ENCODE measurements at places on chromosomes 13 and 19. TPM values are rescaled to one million over a fixed set of nuclear protein-coding genes. Genes with fewer than 3 reads are reported as not detected.
A peak's percentile ranks its signal among the peaks of the same experiment; 100 is the strongest.

EXOC3L2 gene
- total RNA-seq: not detected

DNA sequence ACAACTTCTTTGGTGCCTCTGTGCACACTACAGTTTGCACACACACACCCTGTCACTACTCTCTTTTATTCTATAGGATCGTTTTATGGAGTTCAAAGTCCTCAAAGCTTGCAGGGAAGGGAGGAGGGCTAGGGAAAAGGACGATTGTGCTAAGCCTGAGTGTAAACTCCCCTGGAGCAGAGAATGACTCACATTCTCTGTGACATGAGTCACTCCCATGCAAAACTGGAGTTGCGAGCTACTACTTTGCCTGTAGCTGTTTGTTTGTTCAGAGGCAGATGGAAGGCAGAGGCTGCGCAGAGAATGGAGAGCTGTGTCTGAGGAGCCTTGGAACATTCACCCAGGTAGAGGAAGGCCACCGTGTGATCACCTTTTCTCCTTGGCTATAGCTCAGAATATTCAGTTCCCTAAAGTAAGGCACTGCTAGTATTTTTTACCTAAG lies 80.5 kb upstream of the MBNL2 start:
- H3K27me3 ChIP-seq: peaks cover 9% of the 10 kb centered on the region
- H3K4me3 ChIP-seq: no peak overlapping the region
- H3K27ac ChIP-seq: no peak overlapping the region
- no peaks in the 10 kb centered on the region for H3K36me3 ChIP-seq

- DNase-seq: no peak
- no peaks in the 10 kb centered on the region for H3K27me3 ChIP-seq
- no peaks in the 10 kb centered on the region for H3K36me3 ChIP-seq
- H3K4me3 ChIP-seq: no peak overlapping the region
- no peak overlapping the region for H3K27ac ChIP-seq
Observed at GRCh38 chr19:46720503-46721239, 3.8 kb upstream of the PRKD2 start.

ZNF99 gene
- not detected for total RNA-seq

GRCh38 chr19:51387924-51388389 lies at the start of gene LIM2:
Gene LIM2, minus strand, starts transcription at chr19:51387974. Its CDS starts 531 bp downstream, at chr19:51387443.
- H3K4me3 ChIP-seq: no peak within 1 kb of the TSS
- H3K4me1 ChIP-seq: peaks cover 26% of the 10 kb centered on the region
- peak within 1 kb of the TSS; percentile 53 for H3K27ac ChIP-seq

GRCh38 chr13:43368003-43368402 lies 344.6 kb downstream of the DNAJC15 start:
- peaks cover 17% of the 10 kb centered on the region for H3K4me1 ChIP-seq
- H3K27ac ChIP-seq: no peak overlapping the region
- DNase-seq: no peak
- no peak overlapping the region for H3K4me3 ChIP-seq
- H3K27me3 ChIP-seq: no peaks in the 10 kb centered on the region

DNA sequence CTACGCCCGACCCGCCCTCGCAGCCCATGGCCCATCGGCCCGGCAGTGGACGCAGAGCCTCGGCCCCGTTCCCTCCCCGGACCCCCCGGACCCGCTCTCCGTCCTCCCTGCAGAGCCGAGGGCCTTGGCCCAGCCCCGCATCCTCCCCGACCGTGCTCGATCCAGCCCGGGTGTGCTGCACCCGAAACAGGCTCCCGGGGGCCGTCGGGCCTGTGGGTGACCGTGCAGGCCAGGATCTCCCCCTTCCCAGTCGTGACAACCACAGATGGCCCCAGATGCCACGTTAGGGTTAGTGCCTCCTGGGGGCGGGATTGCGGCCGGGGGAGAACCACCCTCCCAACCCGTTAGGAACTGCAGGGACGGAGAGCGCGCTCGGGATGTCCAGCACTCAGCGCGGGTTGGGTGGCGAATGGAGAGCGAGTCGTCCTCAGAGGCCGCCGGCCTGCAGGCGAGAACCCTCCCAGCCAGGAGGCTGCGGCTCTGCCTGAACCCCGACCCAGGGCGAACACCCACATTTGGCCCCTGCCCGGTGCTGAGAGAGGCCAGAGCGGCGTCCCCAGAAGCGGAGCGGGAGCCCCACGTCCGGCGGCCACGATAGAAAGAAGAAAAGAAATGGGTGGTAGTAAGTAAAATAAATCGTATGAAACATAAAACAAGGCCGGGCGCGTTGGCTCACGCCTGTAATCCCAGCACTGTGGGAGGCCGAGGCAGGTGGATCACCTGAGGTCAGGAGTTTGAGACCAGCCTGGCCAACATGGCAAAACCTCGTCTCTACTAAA lies 6.7 kb upstream of the MADCAM1 start:
- peaks cover 15% of the 10 kb centered on the region for H3K4me1 ChIP-seq
- H3K36me3 ChIP-seq: no peaks in the 10 kb centered on the region
- peak overlapping the region; percentile 90 for H3K4me3 ChIP-seq
- peaks cover 10% of the 10 kb centered on the region for H3K27me3 ChIP-seq
- H3K27ac ChIP-seq: no peak overlapping the region
- DNase-seq: peak; percentile 77

GRCh38 chr13:54347531-54347930 lies 1318.9 kb downstream of the OLFM4 start:
- no peaks in the 10 kb centered on the region for H3K4me1 ChIP-seq
- no peak for DNase-seq
- no peaks in the 10 kb centered on the region for H3K27me3 ChIP-seq

DNA sequence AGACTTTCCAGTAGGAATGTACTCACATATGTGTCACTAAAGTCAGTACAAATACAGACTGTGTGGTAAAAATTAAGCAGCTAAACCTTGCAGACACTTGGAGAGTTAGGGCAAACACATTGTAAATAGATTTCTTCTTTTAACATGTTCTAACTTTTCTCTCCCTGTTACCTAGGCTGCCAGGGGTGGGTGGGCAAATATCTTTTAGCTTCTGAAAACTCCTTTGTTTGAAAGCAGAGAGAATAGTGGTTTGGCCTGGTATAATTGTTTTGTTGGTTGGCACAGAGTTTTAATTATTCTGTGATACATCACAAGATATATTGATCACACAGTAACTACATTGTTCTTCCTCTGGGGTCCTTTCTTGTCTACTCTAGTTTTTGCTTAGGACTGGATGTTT lies 289.8 kb upstream of the DACH1 start:
- DNase-seq: no peak
- no peaks in the 10 kb centered on the region for H3K27me3 ChIP-seq
- H3K4me1 ChIP-seq: no peaks in the 10 kb centered on the region
- H3K36me3 ChIP-seq: no peaks in the 10 kb centered on the region
- H3K27ac ChIP-seq: no peak overlapping the region
- H3K4me3 ChIP-seq: no peak overlapping the region

DNA sequence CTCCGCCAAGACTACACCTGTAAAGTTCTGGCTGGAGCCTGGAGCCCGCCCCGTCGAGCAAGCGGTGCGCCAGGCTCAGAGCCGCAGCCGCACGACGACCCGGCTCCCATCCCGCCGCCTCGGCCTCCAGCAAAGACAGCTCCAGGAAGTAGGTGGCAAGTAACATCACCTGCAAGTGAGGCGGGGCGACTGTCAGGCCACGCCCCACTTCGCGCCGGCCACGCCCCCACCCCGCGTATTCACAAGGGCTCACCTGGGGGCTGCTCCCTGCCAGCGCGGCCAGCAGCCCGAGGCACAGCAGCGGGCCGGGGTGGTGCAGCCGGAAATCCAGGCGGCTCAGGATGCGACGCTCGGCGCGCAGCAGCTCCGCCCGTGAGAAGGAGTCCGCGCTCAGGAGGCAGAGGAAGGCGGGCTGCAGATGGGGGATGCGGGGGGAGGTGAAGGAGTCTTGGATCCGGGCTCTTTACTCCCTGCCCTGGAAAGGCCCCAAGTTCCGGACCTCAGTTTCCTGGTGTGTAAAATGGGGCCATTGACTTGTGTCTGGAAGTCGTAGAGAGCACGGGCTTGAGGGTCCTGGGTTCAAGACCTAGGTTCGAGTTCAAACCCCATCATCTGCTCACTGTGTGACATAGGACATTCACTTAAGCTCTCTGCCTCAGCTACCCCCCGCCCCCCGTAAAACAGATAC lies 3.2 kb downstream of the CCNP start:
- peaks cover 88% of the 10 kb centered on the region for H3K27me3 ChIP-seq
- no peaks in the 10 kb centered on the region for H3K4me1 ChIP-seq
- peak; percentile 33 for DNase-seq
- H3K4me3 ChIP-seq: peak overlapping the region; percentile 1
- H3K27ac ChIP-seq: no peak overlapping the region
- no peaks in the 10 kb centered on the region for H3K36me3 ChIP-seq

DNA sequence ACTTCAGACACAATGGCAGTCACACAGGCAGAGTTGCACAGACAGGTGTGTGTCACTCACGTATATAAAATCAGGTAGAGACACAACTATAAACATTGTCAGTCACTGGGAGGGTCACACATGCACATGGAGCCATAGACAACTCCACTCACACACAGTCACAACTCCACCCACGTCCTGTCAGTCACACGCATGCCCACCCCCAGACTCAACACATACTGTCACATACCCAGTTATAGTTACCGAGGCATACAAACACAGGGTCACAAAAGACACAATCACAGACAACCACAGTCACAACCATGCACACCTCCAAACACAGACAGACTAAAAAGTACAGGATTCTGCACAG lies 1.5 kb downstream of the NUMBL start:
- H3K27me3 ChIP-seq: no peaks in the 10 kb centered on the region
- DNase-seq: no peak
- no peak overlapping the region for H3K27ac ChIP-seq

DNA sequence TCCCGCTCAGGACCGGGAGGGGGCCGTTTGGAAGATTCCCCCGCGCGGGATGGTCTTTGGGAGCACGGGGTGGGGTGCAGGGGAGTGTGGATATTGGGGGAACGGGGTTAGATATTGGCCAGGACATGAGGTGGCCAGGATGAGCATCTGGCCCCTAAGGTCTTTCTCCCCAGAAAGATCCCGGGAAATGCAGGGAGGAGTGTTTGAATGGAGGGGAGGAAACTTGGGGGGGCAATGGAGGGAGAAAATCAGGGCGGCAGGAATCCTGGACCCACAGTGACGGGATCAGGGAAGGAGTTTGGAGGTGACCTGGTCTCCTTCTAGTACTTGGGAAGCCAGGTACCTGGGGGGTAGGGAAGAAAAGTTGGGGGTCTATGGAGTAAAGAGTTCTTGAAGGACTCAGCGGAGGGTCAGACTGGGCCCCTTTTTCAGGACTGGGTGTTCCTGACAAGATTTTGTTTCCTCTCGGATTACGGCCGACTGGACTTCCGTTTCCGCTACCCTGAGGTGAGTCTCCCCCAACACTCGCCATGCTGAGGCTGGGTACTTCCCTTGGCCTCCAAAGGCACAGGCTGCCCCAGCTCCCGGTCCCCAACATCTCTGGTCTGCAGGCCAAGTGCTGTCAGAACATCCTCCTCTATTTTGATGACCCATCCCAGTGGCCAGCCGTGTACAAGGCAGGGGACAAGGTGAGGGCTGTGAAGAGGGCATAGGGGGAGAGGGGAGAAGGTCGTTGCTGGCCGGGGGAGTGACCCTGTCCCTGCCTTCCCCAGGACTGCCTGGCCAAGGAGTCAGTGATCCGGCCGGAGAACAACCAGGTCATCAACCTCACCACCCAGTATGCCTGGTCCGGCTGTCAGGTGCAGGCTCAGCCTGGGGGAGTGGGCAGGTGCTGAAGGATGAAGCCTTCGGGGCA lies 989 bp downstream of the TMEM145 start:
- peaks cover 50% of the 10 kb centered on the region for H3K27me3 ChIP-seq
- no peaks in the 10 kb centered on the region for H3K36me3 ChIP-seq
- DNase-seq: no peak
- H3K27ac ChIP-seq: no peak overlapping the region
- no peaks in the 10 kb centered on the region for H3K4me1 ChIP-seq

DNA sequence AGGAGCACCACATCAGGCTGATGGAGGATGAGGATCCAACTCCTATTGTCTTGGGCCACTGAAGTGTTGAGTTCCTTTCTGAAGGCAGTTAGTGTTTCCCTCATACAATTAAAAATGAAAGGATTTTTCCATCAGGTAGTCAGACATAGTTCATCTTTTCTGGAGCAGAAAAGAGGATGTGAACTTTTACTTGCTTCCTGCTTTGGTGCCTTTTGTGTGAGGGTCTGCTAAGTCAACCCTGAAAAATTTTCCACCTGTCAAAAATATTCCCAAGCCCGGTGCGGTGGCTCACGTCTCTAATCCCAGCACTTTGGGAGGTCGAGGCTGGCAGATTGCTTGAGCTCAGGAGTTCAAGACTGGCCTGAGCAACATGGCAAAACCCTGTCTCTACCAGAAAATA lies 43.9 kb downstream of the RGCC start:
- DNase-seq: no peak
- H3K4me3 ChIP-seq: no peak overlapping the region
- H3K27me3 ChIP-seq: no peaks in the 10 kb centered on the region
- H3K36me3 ChIP-seq: no peaks in the 10 kb centered on the region
- H3K4me1 ChIP-seq: no peaks in the 10 kb centered on the region
- H3K27ac ChIP-seq: no peak overlapping the region

DNA sequence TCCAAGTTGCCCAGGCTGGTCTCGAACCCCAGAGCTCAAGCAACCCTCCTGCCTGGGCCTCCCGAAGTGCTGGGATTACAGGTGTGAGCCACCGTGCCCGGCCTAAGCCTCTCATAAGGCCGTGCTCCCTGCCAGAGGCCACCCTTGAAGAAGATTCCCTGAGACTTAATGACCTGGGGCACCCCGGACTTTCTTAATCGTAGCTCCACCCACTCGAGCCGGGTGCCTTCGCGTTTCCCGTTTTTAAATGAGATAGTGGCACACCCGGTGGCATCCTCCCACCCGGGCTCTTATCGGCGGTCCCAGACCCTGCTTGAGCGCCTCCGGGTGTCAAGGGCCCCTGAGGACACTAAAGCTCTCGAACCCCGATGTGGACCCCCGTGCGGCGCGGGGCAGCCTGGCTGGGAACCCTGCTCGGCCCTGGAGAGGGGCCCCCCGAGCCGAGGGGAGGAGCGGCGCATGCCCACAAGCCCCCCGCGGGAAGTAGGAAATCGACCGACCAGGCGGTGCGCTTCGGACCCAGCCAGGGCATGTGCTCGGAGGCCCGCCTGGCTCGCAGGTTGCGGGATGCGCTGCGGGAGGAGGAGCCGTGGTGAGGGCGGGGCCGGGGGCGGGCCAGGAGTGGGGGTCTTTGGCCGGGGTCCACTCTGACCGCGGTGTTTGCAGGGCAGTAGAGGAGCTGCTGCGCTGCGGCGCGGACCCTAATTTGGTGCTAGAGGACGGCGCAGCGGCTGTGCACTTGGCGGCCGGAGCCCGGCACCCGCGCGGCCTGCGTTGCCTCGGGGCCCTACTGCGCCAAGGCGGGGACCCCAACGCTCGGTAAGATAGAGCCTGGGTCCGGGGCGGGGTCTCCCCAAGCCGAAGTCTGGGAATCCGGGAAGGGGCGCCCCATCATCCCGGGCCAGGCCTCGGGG lies at the start of gene ANKLE1:
Gene ANKLE1 (plus strand): TSS at position 511 of the 914 bp plus-strand sequence. CDS start 20 bp downstream, at position 531.
- H3K27ac ChIP-seq: no peak within 1 kb of the TSS
- peak; percentile 54 for DNase-seq
- no peaks in the 10 kb centered on the region for H3K36me3 ChIP-seq
- peak within 1 kb of the TSS; percentile 40 for H3K4me3 ChIP-seq
- no peaks in the 10 kb centered on the region for H3K4me1 ChIP-seq
- H3K27me3 ChIP-seq: peaks cover 18% of the 10 kb centered on the region

LIM2 gene
- total RNA-seq: 3.2 TPM

- no peak for DNase-seq
- no peaks in the 10 kb centered on the region for H3K36me3 ChIP-seq
- no peak overlapping the region for H3K27ac ChIP-seq
Observed at GRCh38 chr19:49894879-49895565, 1.7 kb downstream of the IL4I1 start.

ZNF30 gene
- 7.6 TPM for total RNA-seq

GRCh38 chr13:21478881-21479808 lies 20.0 kb upstream of the ZDHHC20 start:
- no peak overlapping the region for H3K27ac ChIP-seq
- H3K36me3 ChIP-seq: no peaks in the 10 kb centered on the region
- DNase-seq: peak; percentile 80
- H3K27me3 ChIP-seq: no peaks in the 10 kb centered on the region

Measured in neural progenitor cell (in vitro differentiated cells).